Dermis blood vessel endothelial cell (primary cell): ENCODE measurements at places on chromosomes 12 and 14. TPM values are rescaled to one million over a fixed set of nuclear protein-coding genes. Genes with fewer than 3 reads are reported as not detected.

- peak; percentile 52 for DNase-seq
These were observed 4.3 kb downstream of the DEGS2 start for GRCh38 chr14:100155049-100155621.

DNA sequence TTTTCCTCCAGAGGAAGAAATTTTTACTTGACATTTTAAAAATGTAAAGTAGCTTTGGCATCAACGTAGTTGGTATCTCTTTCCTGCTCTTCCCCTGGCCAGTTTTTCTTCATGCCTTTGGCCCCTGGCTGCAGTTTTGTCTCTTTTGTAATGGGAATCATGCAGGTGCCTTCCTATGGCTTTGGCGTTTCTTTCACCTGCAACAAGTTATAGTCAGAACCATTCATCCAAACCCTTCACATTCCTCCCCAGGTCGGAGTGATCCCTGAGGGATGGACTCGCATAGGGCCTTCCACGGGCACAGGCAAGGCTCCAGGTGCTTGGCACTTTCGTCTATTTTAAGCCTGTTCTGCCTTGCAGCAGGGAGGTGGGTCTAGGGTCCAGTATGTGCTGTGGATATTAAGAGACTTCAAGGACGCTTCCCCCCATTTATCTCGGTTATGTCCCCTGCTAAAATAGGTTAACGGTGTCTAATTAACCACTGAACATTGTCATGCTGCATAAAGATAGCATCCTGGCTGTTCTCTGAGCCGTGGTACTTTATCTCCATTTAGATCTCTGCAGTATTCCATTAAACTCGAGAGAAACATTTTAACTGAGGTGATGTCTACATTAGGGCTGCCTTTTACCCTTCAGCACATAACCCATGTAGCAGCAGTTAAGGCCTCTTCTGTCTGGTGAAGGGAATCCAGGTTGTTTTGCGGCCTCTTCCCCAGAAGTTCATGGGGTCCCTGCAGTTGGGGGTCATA, 66.3 kb downstream of the IFT43 start:
- no peak for DNase-seq

GRCh38 chr12:23083267-23083666, 458.3 kb downstream of the ETNK1 start:
- no peak for DNase-seq

FAM181A gene
- not detected in 2 replicates for total RNA-seq

FLVCR2 gene
- 10.6 and 15.8 TPM in 2 replicates for total RNA-seq
